ENCODE measurements at places on chromosomes 12 and 14.

DNA sequence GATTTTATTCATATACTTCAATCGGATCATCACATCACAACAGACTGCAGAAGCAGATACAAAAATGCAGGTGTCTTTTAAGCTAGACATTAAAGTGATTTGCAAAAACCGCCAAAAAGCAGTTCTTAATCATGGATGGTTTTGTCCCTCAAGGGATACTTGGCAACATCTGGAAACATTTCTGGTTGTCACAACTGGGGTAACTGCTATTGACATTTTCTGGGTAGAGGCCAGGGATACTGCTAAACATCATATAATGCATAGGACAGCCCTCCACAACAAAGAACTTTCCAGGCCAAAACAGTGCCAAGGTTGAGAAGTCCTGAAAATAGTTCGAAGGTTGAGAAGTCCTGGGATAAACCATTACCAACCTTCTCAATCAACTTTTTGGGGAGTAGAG, 101.8 kb upstream of the BBS10 start:
- no peak for DNase-seq

- DNase-seq = no peak
Measured at GRCh38 chr14:29007990-29008389, 241.4 kb downstream of the FOXG1 start.

DNA sequence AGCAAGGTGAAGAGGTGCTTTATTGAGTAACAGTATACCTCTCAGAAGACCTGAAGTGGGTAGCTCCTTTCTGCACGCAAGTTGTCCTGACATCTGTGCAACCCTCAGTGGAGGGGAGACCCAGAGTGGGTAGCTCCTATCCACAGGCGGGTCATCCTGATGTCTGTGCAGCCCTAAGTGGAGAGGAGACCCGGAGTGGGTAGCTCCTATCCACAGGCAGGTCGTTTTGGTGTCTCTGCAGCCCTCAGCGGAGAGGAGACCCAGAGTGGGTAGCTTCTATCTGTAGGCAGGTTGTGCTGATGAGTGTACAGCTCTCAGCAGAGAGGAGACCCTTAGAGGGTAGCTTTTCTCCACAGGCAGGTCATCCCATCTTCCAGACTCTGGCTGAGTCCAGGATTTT, 45.1 kb upstream of the PRPF39 start:
- no peak for DNase-seq

DNA sequence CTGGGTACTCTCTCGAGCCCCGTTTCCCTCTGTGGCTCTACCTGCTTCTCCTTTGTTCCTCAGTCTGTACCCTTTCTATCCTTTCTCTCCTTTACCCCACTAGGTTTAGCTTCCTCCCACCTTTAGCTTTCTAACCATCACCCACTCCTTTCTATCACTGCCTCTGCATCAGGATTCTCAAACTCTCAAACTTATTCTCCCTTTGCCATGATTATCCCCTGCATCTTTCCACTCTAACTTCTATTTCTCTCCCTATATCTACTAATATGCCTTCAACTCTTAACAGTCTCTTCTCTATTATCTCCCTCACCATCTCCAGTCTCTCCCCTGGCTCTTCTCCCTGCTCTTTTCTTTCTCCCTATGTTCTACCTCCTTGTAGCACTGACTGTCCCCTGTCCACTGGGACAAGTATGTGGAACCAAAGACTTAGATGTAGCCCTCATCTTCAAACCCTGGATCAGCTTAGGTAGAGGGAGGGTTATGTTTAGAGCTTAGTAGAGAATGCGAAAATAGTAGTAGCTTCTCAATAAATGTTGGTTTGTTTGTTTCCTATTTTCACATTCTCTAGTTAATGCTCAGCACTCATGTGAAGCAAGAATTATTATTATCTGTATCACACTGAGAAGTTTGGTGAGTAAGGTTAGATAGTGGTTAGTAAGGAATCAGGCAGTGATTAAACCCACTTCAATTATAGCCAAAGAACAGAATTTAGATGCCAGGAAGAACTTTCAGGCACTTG, 3.4 kb downstream of the GDF11 start:
- DNase-seq = no peak

DNA sequence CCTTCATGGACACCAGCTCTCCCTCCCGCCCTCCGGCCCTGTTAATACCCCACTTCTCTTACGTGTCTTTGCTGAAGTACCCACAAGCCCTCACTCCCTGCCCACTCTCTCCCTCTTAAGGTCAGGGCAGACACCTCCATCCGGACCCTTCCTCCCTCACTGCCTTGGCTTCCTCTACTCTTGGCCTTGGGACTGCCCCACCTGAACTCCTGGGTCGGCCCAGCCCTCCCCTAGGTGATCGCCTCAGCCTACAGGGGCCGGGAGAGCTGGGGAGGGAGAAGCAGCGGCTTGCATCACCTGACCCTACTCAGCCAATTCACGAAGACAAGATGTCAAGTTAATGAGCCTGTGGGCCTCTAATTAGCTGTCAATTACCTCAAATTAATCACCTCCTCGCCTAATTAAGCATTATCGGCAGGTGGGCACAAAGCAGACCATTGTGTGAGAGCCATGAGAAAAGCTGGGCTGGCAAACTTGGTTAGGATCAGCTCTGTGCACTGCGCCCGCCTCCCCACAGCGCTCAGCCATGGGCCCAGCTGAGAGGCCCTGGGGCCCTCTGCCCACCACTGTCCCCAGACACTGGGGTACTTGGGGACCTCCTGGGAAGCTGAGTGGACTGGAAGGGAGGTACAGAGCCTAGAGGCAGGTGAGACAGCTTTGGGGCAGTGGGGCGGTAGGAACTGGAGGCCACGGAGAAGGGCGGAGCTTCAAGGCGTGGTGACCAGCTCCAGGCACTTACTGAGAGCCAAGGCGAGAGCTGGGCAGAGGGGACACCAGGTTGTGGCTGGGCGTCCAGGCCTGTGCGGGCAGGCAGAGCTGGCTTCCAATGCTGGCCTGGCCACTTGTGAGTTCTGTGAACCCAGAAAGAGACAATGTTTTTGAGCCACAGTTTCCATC, 25.1 kb upstream of the VSX2 start:
- no peak for DNase-seq

DNA sequence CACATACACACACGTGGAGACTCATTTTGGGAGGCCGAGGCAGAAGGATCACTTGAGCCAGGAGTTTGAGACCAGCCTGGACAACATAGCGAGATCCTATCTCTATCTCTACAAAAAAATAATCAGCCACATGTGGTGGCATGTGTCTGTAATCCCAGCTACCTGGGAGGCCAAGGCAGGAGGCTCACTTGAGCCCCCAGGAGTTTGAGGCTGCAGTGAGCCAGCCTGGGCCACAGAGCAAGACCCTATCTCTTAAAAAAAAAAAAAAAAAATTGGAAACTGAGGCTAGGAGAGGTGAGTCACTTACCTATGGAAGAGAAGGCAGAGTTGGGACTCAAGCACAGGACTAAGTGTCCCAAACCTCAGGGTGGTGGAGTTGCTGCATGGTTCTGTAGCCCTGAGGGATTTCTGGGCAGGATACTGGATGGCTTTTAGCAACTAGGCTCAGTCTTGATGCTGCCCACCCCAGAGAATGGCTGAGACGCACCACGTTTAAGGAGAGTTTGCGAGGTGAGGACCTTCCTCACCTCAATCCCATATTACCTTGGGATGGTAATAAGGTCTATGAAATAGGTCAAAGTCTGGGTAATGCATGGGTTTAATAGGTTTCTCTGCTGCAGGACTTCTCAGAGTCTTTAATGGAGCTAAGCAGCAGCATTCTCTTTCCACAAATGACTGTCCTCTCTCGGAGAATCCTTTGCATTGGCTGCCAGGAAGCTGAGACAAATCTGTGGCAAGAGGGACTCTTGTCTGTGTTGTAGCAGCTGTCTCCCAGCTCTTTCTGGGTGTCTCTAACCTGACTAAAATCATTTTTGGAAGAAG, 35.6 kb downstream of the SH2B3 start:
- no peak for DNase-seq

DNA sequence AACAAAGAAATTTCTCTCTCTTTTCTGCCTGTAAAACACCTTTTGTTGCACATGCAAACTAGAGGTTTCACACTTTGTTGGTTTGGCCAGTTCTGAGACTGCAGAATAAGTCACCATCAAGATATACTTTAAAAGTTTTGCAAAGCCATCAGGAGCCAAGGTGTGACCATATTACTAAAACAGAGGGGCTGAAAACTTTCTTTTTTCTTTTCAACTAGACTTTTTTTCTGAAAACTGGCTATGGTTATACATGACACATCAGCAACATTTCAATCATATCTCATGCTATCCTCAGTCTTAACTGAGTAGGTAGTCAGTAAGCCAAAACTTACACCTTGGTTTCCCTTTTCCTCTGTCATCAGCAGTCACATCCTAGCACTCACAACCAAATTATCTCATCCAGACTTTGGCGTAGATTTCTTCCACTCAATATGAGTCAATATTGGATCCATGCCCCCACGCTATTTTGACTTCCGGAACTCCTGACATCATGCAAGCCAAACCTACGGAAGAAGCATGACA, 4.1 kb upstream of the IFNG start:
- DNase-seq = no peak

DNA sequence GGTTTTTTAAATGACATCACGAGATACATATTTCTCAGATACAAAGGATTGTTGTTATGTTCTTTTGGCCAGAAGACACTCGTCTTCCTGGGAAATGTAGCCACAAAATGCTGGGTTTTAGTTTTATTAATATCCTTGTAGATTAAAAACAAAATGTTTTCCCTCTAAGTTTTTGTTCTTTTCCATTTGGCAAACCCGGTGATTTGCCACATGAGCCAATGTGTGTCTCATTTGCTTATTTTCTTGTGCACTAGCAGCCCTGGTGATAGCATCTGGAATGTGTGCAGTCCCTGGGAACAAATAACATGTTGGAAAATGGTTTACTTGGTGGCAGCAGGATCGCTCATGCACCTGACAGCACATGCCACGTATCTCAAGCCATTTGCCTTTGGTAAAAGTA, 61.0 kb downstream of the HMGA2 start:
- DNase-seq = no peak

DNA sequence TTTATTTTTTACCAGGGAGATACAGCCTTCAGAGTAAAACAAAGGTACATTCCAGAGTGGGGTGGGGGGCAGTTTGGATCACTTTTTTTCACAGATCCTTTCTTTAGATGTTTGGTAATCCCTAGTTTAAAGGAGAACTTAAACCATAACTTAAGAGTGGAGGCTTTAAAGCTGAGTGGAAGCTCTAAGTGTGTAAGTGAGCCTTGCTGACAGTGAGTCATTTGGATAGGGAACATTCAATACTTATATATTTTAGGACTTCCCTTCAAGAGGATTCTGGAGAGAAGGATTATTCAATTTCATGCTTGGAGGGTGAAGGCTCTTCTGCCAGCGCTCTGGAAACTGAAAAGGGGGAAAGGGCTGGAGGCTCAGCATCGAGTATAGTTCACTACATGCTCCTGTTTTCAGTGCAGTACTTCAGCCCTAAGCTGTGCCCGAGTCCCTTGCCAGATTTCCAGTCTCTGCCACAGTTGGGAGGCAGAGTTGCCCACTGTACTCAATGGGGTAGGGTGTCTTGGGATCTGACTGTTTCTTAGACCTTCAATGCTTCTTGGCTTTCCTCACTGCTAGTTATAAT, 8.4 kb downstream of the PRKAG1 start:
- DNase-seq = no peak

- DNase-seq = no peak
Measured at GRCh38 chr12:2338991-2339431, 286.2 kb downstream of the CACNA1C start.

DNA sequence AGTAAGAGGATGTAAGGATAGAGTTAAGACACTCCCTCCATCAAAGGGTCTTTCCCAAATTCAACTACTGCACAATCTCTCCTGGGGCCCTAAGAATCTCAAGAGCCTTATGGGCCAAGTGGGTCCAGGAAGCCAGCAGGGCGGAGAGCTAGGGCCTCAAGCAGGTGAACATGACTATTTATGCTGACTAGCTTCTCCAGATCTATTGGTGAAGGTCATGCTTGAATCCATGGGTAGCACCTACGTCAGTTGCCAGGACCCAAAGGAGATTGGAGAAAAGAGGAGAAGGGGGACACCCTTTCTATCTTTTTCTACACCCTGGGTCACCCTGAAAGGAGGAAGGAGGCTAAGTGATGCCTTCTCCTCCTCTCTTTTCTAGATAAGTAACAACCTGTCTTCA, 534.2 kb upstream of the MIS18BP1 start:
- DNase-seq = no peak

- no peak for DNase-seq
Measured at GRCh38 chr14:71729596-71729995, 202.6 kb upstream of the RGS6 start.

GRCh38 chr14:103108749-103109207, 14.3 kb downstream of the EXOC3L4 start:
- DNase-seq = no peak

DNA sequence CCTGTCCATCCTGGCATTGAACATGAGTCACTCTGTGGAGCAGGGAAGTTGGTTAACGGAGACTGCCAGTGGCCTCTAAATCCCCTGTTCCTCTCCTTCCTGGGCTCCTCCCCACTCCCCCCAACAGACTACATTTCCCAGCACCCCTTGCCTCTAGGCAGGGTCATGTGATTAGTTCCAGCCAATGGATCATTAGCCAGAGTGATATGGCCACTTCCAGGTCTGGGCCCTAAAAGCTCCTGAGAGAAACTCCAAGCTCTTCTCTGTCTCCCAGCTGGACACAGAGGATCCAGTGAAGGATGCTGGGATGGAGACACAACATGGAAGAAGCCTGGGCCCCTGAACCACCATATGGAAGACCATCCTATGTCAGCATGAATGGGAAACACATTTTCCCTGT, 54.4 kb upstream of the RFLNA start:
- DNase-seq = no peak

DNA sequence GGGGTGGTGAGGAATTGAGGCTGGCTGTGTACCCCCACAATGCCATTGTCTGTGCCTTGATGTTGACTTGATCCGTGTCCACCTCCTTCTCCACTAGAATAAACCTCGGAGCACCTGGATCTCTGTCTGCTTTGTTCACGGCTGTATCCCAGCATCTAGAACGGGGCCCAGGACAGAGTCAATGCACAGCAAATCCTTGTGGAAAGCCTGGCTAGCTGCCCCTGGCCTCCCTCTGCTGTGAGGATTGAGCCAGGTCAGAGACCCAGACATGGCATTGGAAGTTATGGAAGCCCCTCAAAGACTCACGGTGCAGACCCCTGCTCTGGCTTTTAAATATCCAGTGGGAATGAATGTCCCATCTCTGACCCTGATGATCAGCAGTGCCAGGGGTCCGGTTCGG, 109.2 kb downstream of the SCARB1 start:
- no peak for DNase-seq

DNA sequence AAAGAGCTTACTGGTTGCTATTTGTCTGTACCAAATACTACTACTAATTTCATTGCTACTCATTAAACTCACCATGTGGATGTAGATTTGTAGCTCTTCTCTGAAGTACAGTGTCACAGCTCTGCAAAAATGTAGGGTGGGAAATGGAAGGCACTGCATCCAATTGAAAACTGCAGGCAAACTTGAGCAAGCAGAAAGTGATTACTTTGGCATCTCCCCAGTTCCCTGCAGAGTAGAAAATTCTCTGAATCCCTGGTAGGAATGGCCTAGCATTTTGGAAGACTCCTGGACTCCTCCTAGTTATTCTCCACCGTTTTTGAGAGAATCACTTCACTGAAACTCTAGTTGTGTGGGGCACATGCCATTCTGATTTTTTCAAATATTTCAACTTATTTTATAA, 239.1 kb downstream of the DIO2 start:
- no peak for DNase-seq
